BJ (cell line): ENCODE measurements at places on chromosomes 1 and 21.

DNA sequence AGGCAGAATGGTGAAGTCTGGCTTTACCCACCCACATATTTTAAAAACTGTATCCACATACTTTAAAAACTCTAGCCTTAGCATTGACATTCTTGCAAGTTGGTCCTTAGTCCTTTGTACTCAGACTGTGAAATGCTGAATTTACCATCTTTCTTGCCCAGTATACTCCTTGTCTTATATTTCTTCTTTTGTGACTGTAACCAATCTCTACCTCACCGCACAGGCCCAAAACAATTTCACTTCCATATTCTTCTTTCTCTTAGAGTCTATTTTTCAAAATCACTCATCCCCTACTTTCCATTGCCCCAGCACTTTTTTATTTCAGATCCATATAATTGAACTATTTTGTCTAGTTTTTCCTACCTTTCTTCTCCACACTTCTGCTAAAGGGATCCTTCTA is 892.4 kb upstream of the B3GALT2 start:
- no peak for DNase-seq

GRCh38 chr1:229131243-229132105 is 139.4 kb upstream of the RAB4A start:
- DNase-seq: no peak

GRCh38 chr1:154418062-154418921 is 13.1 kb downstream of the IL6R start:
- DNase-seq: no peak

- no peak for DNase-seq
Observed at GRCh38 chr1:22418933-22419382, 32.7 kb upstream of the ZBTB40 start.

- DNase-seq: no peak
Observed at GRCh38 chr1:179121159-179121938, 39.5 kb downstream of the TOR3A start.

DNA sequence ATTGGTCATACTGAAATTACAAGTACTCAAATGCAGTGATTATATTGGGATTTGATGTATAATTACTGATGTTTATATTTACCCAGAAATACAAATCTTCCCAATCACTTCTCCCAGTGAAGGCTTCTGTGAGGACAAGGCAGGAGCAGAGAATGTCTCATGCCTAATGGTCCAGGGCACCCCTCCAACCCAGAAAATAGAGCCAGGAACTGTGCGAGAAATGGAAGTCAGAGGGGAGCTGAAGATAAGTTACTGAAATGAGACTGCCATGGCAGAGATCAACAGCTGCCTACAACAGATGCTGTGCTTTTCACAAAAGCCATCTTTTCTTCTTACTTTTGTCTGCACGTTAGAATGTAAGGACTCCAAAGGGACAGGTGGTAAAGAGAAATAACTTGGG is 171.2 kb downstream of the TTLL7 start:
- DNase-seq: no peak

DNA sequence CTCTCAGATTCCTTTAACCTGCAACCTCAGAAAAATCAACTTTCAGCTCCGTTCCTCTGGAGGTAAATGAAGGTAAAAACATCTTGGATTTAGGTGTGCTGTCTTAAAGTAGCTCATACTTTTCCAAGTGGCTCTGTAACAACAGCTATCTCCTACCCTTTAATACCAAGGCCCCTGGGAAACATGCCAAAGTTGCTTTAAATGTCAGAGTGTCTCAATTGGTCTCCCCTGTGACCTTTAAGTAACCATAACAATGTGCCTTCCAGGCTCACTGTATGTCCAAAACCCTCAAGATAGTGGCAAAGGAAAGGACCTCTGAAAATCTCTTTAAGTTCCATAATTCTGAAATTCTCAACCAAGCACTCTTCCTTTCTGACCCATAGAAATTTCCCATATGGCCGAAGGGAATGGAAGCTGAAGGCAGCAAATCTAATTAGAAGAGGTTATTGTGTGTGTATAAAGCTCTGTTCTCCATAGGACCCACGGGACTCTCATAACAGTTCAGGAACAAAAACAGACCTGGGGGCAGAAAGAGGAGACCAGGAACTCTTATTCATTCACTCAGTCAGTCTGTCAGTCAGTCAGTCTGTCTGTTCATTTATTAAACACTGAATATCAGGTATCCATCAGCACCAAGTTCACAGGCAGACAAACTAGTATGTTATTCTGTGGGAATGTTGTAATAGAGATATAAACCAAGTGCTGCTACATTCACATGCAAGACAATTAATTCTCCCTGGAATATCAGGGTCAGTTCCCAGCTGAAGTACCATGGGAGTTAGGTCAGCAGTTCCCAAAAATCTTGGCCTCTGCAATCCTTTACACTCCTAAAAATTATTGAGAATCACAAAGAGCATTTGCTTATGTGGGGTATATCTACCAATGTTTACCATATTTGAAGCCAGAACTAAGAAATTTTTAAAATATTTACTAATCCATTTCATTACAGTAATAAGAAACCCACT is 19.1 kb downstream of the ASTN1 start:
- no peak for DNase-seq

DNA sequence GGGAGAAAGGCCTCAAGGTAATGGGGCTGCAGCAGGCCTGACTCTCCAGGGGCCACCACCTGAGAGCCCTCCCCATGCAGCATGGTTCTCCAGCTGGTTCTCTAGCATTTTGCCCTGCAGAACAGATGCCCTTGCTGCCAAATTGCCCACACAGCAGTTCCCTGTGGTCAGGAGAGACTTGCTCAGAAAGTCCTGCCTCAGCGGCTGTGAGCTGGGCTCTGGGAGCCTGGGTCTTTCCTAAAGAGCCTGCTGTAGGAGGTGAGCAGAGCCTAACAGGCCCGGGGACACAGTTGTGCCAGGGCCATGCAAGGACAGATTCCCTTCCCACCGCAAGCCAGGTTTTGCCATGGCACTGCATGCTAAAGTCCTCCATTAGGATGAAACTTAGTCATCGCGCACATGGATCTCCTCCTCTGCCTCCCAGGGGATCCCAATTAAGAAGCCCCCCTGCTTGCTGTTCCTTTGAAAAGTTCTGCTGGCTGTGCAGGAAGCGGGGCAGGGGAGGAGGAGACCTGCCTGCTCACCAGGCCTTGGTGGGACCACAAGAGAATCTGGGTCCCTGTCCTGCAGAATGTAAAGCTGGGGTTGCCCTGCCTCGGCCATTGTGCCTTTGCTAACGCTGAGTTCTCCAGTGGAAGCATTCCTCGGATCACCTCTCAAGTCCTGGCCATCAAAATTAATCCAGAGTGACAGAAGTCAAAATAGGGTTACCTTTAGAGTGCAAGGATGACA is 21.4 kb downstream of the TEX35 start:
- no peak for DNase-seq

DNA sequence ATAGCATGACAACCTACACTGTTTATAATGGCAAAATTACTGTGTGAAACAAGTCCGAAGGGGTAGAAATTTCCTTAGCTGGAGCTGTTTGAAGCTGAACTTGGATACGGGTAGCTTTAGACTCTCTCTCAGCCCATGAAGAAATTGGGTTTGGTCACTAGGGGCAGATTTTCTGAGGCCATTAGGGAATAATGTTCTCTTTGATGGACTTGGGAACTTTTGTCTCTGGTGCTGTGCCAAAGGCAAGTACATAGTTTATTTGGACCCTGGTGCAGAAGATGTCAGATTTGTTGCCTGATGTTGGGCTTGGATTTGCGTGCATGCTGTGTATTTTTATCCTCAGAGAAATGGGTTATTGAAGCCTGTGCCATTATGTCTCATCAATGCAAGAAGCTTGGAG is 109.6 kb downstream of the VPS13D start:
- no peak for DNase-seq

DNA sequence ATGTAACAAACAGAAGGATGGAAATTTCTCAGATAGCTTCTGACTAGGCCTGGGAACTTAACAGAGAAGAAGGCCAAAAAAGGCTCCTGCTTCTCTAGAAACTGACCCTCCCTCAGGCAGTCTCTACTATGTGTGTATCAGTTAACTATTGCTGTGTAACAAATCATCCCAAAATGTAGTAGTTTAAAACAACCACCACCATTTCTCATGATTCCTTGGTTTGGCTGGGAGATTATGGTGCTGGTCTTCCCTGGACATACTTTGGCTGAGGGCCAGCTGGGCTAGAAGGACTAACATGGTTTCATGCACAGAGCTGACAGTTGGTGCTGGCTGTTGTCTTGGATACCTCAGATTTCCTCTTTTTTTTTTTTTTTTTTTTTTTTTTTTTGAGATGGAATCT is 26.2 kb upstream of the CNN3 start:
- no peak for DNase-seq

DNA sequence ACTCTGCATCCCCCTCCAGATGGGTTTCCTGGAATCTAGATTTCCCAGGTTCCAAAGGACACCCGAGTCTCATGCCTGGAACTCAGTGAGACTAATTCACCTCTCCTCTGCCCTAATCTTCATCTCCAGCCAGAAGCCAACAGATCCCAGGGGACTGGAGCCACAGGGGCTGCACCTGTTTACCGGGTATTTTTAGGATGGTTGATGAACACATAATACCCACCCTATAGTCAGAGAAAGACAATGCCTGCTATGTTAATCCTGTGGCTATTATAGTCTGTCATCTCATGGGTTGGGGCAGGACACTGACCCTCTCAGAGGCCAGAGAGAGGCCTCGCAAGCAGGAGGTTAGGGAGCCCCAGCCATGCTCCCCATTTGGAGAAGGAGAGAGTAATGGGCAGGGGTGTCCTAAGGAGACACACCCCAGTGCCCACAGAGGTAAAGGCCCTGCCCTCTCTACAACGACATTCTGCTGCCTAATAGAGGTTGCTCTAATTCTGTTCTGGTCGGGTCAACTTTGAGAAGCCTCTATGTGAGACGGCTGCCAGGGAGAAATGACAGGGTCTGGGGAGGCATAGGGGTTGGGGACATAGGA is 1.0 kb upstream of the TNNI1 start:
- DNase-seq: no peak

DNA sequence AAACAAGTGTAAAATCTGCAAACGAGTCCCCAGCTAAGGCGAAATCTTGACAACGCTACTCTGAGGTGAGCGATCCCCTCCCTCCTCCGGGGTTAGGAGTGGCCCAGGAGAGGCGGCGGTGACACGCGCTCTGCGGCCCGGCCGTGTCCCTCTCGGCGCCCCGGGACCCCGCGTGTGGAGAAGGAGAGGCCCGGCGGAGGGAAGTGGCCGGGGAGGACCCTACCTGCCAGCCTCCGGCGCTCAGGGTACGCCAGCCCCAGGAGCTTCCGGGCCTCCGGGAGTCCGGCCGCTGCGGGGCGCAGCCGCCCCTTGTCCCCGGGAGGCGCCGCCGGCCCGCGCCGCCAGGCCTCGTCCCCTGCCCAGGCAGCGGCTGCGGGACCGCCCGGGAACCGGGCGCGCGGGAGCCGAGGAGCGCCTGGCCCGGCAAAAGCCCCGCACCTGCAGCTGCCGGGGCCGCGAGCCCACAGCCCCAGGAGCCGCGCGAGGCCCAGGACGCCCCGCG is 543 bp downstream of the ABCB10 start:
- no peak for DNase-seq

DNA sequence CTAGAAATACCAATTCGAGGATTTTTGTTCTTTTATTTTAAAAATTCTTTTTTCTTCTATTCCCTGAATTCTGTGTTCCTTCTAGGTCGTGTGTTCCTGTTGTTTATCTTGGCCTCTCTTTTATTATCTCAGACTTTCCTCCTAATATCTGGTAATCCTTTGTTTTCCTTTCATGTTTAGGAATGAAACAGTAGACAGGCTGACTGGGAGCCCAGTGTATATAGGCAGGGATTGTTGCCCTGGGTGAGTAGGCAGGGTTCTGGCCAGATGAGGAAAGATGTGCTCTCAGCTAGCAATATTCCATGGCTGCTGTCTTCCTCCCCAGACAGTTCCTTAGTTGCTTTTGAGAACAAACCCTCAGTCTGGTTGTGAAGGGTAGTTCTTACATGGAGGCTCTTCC is 161.8 kb upstream of the PDE4B start:
- no peak for DNase-seq

DNA sequence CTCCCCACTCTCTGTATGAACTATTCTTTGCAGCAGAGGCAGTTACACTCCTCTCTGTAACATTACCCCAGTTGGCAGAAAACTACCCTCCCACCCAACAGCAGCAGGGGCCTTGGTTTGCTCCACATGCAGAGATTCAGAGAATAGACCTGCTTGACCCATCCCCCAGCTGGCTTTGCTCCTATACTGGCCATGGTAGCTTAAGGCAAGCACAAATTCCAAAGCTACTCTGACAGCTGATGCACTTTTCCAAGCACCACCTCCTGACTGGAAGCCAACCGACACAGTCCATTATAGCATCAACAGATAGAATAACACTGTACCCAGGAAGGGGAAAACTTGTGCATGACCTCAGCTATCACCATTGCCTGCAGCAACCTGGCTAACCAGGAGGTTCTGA is 846.5 kb upstream of the NCAM2 start:
- DNase-seq: no peak

DNA sequence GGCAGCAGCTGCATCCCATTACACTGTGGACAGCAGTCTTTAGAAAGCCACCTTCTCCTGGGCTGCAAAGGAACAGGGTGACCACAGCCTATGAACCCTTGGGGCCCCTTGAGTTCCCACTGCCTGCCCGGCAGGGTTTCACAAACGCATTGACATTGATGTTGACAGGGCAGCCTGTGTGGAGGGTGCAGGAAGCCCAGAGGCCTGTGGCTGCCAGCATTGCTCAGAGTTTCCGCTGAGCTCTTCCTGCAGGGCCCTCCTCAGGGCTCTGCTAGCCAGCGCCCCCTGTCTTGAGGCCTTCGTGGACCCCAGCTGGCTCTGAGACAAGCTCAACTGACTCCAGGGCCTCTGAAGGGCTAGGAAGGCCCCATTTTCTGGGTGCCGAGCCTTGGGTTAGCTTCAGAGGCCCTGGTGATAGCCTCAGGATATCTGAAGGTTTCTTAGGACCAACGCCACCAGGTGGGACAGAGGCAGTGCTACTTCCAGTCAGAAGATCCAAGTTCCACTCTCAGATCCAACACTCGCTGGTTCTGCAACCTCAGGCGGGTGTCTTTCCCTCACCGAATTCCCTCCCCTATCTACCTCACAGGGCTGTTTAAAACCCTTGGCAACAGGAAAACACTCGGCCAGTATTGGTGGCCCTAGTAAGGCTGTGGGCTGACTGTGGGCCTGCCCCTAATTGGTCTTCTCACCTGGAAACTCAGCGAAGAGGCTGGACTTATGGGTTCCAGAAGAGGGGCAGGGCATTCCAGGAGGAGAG is 27.2 kb upstream of the EPS8L3 start:
- no peak for DNase-seq

DNA sequence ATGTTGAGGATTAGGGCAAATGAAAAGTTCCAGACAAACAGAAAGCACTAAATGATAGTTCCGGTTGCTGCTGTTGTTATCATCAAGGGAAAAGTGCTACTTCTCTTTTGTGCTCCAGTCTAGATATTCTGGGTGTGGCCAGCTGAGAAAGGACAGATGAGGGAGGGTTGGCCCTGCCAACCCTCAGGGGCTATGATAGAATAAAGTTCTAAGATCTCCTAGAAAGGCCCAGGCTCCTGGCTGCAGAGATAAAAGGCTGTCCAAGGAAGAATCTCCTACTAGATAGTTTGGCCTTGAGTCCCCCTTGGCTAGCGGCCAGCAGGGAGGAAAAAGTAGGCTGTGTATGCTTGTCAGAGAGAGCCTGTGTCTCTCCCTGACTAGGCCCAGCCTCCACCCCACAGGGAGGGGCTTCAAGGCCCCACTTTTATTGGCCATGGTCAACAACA is 31.5 kb downstream of the RIMS3 start:
- no peak for DNase-seq
